Activated CD8-positive, alpha-beta T cell treated with anti-CD3 and anti-CD28 coated beads for 36 hours (primary cell): ENCODE measurements at places on chromosomes 11 and 22. TPM values are rescaled to one million over a fixed set of nuclear protein-coding genes. Genes with fewer than 3 reads are reported as not detected.

Gene CHRDL2
- not detected for total RNA-seq

Gene SMIM35
- 0.27 TPM for total RNA-seq

Gene ADM2
- 6.8 TPM for total RNA-seq

Gene MMP13
- total RNA-seq, result not detected

Gene ANO9
- 28.2 TPM for total RNA-seq

Gene SHANK3
- 0.22 TPM for total RNA-seq

Gene MRGPRE
- not detected for total RNA-seq

Gene CCDC73
- not detected for total RNA-seq

Gene FGF4
- total RNA-seq, result not detected

Gene PLCB3
- total RNA-seq, result 9.6 TPM

Gene FGF19
- total RNA-seq, result not detected

Gene TSGA10IP
- total RNA-seq, result not detected

Gene YPEL1
- 0.99 TPM for total RNA-seq

Gene PARVA
- total RNA-seq, result not detected

Gene DUSP8
- 1.4 TPM for total RNA-seq

Gene RIMBP3C
- total RNA-seq, result 0.20 TPM
